ENCODE measurements at places on chromosomes 12 and 14. TPM values are rescaled to one million over a fixed set of nuclear protein-coding genes. Genes with fewer than 3 reads are reported as not detected.
A peak's percentile ranks its signal among the peaks of the same experiment; 100 is the strongest.

DNA sequence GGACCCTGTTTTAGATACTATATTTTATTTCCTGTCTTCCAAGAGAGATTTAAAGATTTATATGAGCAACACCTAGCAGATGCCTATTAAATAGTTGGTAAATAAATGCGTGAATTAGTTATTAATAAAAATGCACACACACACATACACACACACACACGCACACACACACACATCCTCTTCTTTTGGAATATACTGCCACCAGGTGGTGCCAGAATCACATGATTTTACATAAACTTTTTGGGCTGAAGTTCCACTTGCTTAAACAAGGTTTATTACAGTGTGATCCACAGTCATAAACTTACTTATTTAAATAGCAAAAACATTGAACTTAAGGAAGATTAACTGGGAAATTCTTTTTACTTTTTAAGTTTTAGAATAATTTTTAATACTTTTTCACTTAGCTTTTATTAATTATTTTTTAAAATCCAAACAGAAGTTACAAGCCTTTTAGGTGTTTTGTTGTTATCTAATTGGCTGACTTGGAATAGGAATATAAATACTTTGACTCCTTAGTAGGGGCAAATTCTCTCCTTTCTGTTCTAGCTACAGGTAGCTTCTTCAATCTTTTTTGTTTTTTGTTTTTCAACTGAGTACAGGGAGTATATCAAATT lies 17.5 kb downstream of the RAD51B start:
- H3K4me3 ChIP-seq = no peak overlapping the region
- peaks cover 16% of the 10 kb centered on the region for H3K36me3 ChIP-seq
- DNase-seq = peak; percentile 19

DNA sequence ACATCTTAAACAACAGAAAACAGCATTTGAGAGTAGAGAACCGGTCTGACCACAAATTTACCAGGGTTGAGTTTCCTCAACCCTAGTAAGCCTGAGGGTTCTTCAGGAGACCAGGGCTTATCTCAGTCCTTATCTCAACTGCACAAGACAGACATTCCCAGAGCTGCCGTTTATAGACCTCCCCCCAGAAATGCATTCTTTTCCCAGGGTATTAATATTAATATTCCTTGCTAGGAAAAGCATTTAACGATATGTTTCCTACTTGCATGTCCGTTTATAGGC lies 12.3 kb downstream of the TMEM117 start:
- H3K4me1 ChIP-seq = no peaks in the 10 kb centered on the region
- no peak for DNase-seq
- H3K27ac ChIP-seq = no peak overlapping the region
- no peaks in the 10 kb centered on the region for H3K27me3 ChIP-seq

- H3K4me3 ChIP-seq = no peak overlapping the region
- H3K4me1 ChIP-seq = no peaks in the 10 kb centered on the region
- H3K27me3 ChIP-seq = no peaks in the 10 kb centered on the region
- no peak for DNase-seq
- H3K27ac ChIP-seq = no peak overlapping the region
Observed at GRCh38 chr14:86518298-86518697, 988.4 kb downstream of the FLRT2 start.

DNA sequence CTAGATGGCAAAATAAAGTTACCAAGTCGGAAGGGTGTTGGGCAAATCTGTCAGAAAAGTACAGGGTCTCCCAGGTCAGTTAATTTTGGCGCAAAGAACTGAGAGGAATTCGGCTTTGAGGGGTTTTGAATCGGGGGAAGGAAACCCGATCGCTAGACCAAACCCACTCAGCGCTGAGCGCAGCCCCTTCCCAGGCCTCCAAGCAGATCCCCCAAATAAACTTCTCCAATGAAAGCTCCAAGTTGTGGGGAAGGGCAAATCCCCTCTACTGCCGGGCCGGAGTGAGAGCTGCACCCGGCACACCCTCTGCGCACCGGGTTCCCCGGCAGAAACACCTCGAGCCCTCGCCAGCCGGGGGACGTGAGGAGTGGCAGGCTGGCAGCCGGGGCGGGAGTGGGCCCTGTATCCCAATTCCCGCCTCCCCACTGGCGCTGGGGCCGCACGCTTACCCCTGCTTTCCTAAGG lies 441 bp downstream of the E2F7 start:
- peak overlapping the region; percentile 89 for H3K4me3 ChIP-seq
- H3K27ac ChIP-seq = peak overlapping the region; percentile 78
- no peaks in the 10 kb centered on the region for H3K27me3 ChIP-seq
- no peak for DNase-seq
- H3K4me1 ChIP-seq = peaks cover 5% of the 10 kb centered on the region

GRCh38 chr12:76964784-76965571 lies 86.2 kb upstream of the CSRP2 start:
- peaks cover 11% of the 10 kb centered on the region for H3K27me3 ChIP-seq
- no peaks in the 10 kb centered on the region for H3K4me1 ChIP-seq
- no peak overlapping the region for H3K4me3 ChIP-seq
- no peak for DNase-seq
- H3K36me3 ChIP-seq = no peaks in the 10 kb centered on the region
- no peak overlapping the region for H3K27ac ChIP-seq

DNA sequence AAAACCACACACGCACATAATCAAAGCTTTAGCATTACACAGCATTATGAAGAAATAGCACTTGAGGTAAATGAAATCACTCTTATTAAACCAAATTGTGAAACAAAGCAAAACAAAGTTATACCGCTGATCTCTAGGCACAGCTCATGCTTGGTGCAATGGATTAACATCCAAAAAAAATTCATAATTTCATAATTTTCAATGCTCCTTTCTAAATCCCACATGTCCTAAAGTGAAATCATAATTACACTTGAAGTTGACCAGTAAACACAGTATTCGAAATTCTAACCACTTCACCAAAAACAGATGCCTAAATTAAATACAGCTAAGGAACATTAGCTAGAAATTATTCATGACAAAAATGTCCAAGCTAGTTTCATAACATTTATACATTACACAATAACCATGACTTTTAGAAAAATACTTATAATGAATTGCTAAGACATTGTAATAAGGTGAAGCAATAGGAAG lies 1.5 kb downstream of the MLH3 start:
- no peaks in the 10 kb centered on the region for H3K27me3 ChIP-seq
- H3K36me3 ChIP-seq = peaks cover 9% of the 10 kb centered on the region
- no peak overlapping the region for H3K27ac ChIP-seq
- H3K4me3 ChIP-seq = no peak overlapping the region

DNA sequence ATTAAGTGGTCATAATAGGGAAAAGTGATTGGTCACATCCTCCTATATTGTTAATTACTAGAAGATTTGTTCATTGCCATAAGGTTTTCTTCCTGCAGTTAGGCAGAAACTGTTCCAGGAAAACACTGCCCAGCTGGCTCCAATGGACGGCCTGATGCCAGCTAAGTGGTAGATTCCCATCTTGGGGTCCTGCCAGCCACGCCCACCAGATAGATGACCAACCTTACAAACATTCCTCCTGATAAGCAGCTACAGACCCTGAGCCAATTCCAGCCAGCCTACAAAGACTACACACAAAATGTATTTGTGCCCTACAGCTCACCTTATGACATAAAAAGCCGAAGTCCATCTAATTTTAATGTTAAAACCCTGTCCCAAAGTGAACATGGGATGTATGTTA lies 685.9 kb upstream of the USP15 start:
- H3K27me3 ChIP-seq = no peaks in the 10 kb centered on the region
- no peaks in the 10 kb centered on the region for H3K4me1 ChIP-seq
- DNase-seq = no peak
- no peaks in the 10 kb centered on the region for H3K36me3 ChIP-seq
- no peak overlapping the region for H3K4me3 ChIP-seq

GRCh38 chr12:122997343-122998250 lies 17.1 kb downstream of the ARL6IP4 start:
- no peaks in the 10 kb centered on the region for H3K27me3 ChIP-seq
- H3K4me1 ChIP-seq = peaks cover 13% of the 10 kb centered on the region
- H3K36me3 ChIP-seq = no peaks in the 10 kb centered on the region
- DNase-seq = no peak

DNA sequence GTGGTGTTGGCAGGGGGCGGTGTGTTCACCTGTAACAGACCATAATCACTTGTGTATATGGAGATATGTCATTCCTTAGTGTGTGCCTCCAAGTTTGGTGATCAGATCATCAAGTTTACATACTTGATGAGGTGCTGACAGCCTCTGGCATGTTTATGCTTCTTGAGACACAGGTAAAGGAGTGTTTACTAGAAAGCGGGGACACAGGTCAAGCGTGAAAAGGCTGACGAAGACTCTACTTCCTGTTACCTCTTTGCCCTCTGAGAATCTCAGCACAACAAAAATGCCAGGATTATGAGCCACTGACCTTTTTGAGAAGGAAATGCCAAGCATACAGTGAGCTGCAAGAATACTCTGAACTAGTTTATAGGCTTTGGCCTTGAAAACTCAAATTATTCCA lies 29.6 kb downstream of the PRDM4 start:
- no peak for DNase-seq
- H3K4me3 ChIP-seq = no peak overlapping the region
- H3K27me3 ChIP-seq = no peaks in the 10 kb centered on the region
- H3K4me1 ChIP-seq = no peaks in the 10 kb centered on the region
- no peak overlapping the region for H3K27ac ChIP-seq
- H3K36me3 ChIP-seq = peaks cover 34% of the 10 kb centered on the region

DNA sequence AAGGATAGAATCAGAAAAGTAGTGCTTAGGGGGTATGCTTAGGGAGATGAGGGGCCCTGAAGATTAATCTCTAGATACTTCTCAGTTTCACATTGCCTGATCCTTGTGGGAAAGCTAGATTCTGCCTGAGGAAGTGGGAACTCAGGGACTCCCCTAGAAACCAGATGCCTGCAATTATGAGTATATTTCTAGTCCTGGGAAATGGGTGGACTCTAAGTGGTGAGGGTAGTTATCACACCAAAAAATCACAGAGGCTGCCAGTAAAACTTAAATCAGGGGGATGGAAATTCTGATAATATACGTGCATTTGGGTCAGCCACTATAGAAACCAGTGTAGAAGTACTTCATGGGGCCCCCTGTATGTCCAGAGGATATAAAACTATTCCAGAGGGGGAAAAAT lies 18.3 kb downstream of the HOXC4 start:
- no peak overlapping the region for H3K27ac ChIP-seq
- 0 out of 2 replicates have a peak, but pooled peaks cover 3% of the 10 kb centered on the region for H3K27me3 ChIP-seq
- H3K4me1 ChIP-seq = no peaks in the 10 kb centered on the region
- no peak overlapping the region for H3K4me3 ChIP-seq
- H3K36me3 ChIP-seq = no peaks in the 10 kb centered on the region
- no peak for DNase-seq

- DNase-seq = no peak
- peaks cover 10% of the 10 kb centered on the region for H3K27me3 ChIP-seq
- no peak overlapping the region for H3K4me3 ChIP-seq
- no peak overlapping the region for H3K27ac ChIP-seq
- H3K36me3 ChIP-seq = no peaks in the 10 kb centered on the region
Observed at GRCh38 chr14:104429291-104429861, 150.2 kb upstream of the C14orf180 start.

Gene OR6C70
- total RNA-seq = not detected

Gene GPRC5D
- total RNA-seq = not detected

Gene CRACR2A
- total RNA-seq = 12.7 TPM

Measured in K562 (cell line).